NB4 (cell line): ENCODE measurements at places on chromosomes 2 and 18.

- DNase-seq: no peak
Measured at GRCh38 chr2:219968685-219969345, 341.4 kb downstream of the SLC4A3 start.

DNA sequence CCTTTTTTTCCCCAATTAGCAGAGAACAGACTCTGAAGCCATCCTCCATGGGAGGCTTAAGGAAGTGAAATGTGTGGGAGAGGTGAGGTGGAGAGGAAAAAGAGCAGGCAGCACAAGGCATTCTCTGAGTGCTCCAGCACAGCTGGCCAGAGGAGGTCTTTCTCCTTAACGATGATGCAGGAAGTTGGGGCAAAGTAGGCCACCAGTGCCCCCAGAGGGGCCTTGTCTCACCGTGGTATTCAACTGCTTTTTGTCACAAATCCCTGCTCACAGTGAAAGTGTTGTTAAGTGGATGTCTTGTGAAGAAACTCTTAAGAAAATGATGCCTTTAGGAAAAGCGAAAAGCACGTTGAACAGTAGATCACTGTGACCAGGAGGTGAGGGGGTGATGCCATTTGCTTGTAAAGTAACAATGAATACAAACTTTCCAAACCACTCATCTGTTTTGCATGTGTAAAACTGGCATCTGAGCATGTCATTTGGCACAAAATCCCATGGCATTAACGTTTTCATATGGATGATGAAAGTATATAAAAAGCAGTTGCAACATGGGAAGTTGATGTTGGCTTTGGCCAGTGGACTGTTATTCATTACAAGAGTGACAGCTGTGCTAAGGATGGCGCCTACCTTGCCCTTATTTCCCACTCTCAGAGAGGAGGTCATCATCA lies 49.2 kb upstream of the CDC42EP3 start:
- DNase-seq: peak; percentile 62

DNA sequence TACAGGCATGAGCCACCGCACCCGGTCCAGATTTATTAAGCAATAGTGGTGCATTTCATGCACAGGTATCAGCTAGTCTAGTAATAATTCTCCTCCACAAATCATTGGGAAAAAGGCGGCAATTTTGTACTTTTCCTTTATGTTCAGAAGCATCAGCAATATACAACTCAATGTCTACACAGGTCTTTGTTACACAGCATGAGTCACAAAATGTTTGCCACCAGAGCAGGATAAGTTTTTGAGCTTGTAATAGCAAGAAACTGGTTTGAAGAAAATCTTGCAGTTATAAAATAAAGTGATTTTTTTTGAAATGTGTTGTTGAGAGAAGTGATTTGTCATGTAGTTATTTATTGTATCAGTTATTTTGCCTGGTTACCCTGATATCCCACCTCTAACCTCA lies 4.8 kb upstream of the ITPRIPL1 start:
- DNase-seq: no peak

DNA sequence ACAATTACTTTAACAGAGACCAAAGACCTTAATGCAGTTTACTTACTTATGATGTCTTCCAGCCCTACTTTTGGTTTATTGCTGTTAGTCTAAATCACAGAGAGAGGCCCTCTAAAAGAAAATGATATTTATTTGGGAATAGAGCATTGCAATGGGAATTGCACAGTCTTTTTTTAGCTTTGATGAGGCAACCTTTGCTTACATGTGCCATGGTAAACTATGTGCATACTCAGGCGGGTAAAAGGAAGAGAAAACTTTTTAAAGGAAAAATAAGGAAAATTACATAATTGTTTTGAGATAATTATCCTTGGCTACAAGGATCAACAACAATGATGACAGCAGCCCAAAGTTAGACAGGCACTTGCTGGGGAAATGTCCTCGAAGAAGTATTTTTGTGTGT lies 78.6 kb downstream of the EFEMP1 start:
- no peak for DNase-seq

DNA sequence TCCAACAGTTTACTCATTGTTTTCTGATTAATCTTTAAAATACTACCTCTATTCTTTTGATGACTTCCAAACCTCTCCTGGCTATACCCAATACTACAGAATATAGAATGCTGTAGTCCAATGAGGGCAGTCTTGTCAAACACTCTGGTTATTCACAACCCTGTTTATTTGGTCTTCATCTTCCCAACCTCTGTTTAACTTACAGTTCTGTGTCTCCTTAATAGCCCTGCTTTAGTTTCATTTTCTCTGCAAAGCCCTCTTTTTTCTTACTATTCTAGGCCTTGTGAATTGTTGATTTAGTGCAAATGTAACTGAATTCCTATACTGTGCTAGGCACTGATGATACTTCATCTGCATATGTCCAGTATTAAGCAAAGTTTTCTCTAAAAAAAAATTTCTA lies 40.0 kb downstream of the ACVR2A start:
- DNase-seq: no peak

DNA sequence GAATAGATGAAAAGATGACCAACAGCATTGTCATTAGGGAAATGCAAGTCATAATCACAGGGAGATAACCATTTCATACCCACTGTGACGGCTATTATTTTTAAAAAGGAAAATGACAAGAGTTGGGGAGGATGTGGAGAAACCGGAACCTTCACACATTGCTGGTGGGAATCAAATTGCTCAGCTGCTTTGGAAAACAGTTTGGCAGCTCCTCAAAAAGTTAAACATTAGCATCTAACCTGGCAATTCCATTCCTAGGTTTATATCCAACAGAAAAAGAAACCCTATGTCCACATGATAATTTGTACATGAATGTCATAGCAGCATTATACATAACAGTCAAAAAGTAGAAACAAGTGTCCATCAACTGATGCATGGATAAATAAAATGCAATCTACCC lies 58.2 kb downstream of the KCNG3 start:
- DNase-seq: no peak

DNA sequence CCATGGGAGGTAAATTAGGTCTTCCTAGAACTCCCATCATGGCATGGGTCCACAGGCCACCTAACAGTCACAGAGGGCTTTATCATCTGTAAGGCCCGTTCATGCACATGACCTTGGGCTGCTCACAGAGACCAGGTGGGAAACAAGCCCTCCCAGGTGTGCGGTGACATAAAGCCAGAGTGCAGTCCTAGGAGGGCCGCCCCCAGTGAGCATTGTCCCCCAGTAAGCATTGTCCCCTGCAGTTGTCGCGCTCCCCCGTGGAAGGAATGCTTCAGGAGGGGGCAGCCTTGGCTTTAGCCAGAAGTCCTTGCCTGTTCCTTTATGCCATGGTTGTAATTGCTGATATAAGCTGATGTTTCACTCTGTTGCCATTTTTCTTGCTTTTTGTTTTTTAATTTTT lies 41.7 kb upstream of the LYPD6B start:
- no peak for DNase-seq

- DNase-seq: no peak
Measured at GRCh38 chr18:78784861-78785260, 194.8 kb upstream of the SALL3 start.

DNA sequence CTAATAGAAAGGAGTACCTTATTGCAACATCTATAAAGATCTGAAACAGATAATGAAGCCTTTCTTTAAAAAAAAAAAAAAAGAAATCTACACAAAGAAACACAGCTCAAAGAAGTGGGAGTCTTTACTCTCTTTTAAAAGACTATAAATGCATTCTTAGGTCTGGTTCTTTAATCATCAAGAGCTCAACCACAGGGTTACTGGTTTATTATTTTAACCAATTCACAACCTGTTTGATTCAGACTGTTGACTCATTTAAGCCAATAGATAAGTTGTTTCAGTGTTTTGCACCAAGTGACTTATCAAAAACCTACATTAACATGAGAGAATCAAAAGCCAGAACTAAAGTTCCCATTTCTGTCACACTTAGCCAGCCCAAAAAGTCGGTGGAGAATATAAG lies 93.1 kb downstream of the TCF4 start:
- DNase-seq: no peak

DNA sequence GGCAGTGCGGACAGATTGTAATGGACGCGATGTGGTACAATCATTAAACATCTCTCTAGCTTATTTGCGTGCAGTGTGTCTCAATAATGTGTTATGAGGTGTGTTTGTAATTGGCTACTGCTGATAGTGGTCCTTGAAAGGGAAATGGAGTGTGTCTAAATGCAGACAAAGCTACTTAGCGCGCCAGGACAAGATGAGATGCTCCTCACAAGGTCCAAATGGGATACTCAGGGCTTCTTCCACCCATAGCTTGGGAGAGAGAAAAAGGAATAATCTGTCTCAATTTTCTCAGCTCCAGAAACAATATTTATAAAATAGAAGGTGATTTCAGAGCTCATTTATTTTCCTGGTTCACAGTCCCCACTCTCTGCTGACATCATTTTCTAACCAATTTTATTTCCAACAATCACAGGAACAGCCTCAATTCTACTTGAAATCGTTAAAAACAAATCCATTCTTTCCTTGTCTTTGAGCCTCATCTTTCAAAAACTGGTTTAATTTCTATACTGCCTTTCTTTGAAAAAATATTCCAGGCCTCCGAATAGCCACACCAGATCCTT lies 28.5 kb downstream of the GALNT14 start:
- no peak for DNase-seq

GRCh38 chr18:44323125-44323524 lies 357.6 kb upstream of the SETBP1 start:
- DNase-seq: no peak

GRCh38 chr2:37449761-37450296 lies 105.4 kb downstream of the QPCT start:
- DNase-seq: no peak

GRCh38 chr18:74896390-74896991 lies 298.8 kb downstream of the ZNF407 start:
- peak; percentile 29 for DNase-seq

- no peak for DNase-seq
Measured at GRCh38 chr2:42001711-42002201, 46.1 kb upstream of the PKDCC start.

- no peak for DNase-seq
Measured at GRCh38 chr2:172674034-172674967, 61.3 kb upstream of the RAPGEF4 start.

- DNase-seq: no peak
Measured at GRCh38 chr2:151358166-151358970, 976 bp downstream of the TNFAIP6 start.

DNA sequence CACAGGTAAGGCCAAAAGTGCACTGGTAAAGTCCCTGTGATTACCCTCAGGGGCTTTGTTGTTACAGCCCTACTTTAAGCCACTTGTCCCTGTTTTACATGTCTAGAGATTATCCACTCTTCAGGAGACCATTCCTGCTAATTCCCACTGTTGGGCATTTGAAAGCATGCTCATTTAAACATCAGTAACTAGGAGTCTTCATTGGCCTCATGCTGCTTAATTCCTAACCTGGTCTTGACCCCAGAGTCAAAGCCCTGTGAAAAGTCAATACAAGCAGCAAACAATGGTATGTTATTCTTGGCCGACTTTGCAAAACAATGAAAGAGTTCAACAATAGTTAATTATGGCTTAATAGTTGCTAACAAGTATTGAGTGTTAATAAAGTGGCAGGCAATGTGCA lies 23.2 kb downstream of the AFF3 start:
- DNase-seq: no peak

GRCh38 chr2:191710411-191710900 lies 32.5 kb downstream of the NABP1 start:
- DNase-seq: no peak

DNA sequence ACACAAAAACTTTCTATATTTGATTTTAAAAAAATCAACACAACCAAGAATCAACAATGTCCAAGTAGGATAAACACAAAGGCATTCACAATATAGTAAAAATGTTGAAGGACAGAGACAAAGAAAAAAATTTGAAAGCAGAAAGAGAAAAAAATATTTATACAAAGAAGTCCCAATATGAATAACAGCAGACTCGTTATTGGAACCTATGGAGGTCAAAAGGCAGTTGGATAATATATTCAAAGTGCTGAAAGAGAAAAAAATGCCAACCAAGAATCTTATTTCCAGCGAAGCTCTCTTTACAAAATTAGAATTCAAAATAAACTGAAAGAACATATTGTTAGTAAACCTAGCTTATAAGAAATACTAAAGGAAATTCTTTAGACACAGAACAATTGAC lies 859.5 kb downstream of the LRP1B start:
- no peak for DNase-seq

- no peak for DNase-seq
Measured at GRCh38 chr18:31185186-31185950, 22.7 kb upstream of the DSC1 start.

GRCh38 chr2:69242651-69243051 lies 144.4 kb downstream of the GFPT1 start:
- no peak for DNase-seq

- DNase-seq: no peak
Measured at GRCh38 chr2:17752246-17752645, 1.4 kb downstream of the SMC6 start.

GRCh38 chr2:172945510-172945850 lies 130.2 kb upstream of the MAP3K20 start:
- no peak for DNase-seq

DNA sequence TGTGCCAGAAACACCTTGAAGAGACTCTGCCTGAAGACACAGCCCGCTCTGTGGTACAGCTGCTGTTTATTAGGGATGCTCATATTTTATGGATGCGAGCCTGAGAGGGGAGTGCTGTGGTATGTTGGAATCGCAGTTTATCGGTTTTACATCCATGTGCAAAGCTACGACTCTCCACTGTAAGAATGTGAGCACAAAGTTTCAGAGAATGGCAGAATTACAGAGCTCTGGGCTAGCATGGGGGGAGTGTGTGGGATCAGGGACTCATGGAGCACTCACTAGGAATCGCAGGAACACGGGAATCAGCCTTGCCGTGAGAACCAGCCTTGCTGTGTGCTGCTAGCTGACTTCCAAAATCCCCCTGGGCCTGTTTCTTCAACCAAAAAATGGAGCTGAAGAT lies 199.9 kb downstream of the RNF144A start:
- no peak for DNase-seq

DNA sequence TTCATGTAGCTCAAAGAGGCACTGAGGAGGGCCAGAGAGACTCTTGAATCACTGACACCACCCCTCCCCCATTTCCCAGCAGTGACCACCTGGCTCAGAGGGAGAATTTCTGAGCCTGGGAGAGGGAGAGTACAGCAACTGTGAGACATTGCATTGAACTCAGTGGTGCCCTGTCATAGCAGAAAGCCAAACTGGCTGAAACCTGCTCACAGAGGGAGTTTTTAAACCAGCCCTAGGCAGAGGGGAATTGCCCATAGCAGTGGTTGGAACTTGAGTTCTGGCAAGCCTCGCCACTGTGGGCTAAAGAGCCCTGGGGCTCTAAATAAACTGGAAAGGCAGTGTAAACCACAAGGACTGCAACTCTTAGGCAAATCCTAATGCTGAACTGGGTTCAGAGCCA lies 243.1 kb downstream of the ADCYAP1 start:
- DNase-seq: no peak
